ENCODE measurements at places on chromosomes 5 and 9.
A peak's percentile ranks its signal among the peaks of the same experiment; 100 is the strongest.

GRCh38 chr5:132424167-132424880 lies 54.8 kb downstream of the SLC22A5 start:
- DNase-seq: no peak

GRCh38 chr9:94482110-94482509 lies 72.8 kb upstream of the PCAT7 start:
- DNase-seq: no peak

DNA sequence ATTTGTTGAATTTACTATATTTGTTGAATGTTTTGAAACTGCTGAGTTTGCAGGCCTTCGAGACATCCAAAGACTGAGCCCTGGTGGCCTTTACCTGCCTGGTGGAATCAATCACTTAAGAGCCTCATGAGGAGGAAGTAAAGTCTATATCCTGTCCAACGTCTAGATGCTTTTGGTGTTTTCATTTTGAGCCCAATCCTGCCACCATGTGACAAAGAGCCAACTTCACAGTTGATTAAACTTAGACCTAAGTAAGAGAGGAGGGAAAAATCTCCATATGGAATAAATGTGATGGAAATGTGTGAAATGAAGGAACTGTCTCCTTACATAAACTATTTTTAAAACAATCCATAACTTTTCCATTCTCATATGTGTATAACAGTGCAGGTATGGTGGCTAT lies 220.1 kb downstream of the PRR16 start:
- peak; percentile 23 for DNase-seq

DNA sequence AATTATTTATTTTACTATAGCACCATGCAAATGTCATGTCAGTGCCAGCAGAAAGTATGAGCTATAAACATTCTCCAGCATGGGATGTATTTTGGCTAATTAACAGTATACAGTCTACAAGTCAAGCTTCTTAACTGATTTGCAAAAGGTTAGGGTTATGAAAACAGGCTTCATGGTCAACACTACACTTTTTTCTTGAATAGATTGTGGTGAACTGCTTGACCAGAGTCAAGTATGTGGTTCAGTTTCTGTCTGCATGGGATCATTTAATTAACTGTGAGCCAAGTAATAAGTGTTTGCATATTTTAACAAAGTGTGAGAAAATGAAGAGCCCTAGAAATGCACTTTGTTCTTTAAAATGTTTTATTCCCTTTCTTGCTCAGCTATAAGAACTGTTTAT lies 14.5 kb upstream of the GNAQ start:
- no peak for DNase-seq

DNA sequence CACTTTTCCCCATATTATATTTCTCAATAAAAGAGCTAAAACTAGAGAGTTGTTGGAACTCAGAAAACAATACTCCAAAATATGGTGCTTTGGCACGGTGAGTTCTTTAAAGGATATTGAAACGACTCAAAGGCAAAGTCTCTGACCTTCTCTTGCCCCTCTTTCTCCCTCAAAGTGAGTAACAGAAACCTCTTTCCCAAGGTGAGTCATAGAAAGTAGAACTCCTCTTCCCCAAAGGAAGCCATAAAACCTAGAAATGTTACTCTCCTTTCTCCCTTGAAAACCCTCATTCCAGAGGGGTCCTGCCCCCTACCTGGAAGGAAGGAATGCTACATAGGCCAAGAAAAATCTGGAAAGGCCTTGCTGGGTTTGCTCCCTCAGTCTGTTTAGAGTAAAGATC lies 47.5 kb downstream of the RAPGEF6 start:
- DNase-seq: no peak

DNA sequence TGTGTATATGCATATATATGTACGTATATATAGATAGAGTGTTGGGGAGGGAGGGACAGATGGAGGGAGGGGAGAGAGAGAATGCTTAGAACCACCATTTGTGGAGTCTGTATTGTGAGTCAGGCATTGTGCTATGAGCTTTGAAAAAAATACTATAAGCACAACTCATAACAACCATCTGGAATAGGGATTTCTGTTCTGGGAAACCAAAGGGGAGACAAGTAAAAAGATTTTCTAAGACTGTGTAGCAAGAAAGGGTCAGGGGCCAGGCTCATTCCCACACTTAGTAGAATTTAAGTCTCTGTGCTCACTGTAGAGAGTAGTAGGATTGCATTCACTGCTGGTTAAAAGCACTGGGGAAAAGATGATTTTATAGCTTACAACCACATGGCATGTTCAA lies 202.3 kb upstream of the SGCD start:
- DNase-seq: no peak

- no peak for DNase-seq
These were observed 89.6 kb downstream of the ASTN2 start for GRCh38 chr9:117325110-117325731.

- no peak for DNase-seq
These were observed 41.8 kb downstream of the UGCG start for GRCh38 chr9:111938427-111938800.

DNA sequence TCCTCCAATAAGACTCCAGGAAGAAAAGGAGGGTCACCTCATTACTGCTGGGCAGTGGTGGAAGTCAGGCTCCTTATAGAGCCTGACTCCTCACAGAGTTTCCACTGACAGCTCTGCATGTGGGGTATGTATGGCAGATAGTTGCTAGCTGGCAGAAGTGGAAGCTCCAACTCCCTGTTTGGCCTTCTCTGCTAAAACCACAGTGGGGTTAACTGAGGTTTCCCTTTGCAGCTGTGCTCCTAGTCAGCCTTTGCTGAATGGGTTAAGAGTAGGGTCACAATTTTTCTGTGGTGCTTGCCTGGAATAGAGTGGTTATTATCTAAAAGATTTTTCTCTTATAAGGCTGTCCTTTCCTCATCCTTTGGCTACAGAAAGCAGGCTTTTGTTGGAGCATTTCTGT lies 327.5 kb downstream of the FBXL17 start:
- DNase-seq: no peak

DNA sequence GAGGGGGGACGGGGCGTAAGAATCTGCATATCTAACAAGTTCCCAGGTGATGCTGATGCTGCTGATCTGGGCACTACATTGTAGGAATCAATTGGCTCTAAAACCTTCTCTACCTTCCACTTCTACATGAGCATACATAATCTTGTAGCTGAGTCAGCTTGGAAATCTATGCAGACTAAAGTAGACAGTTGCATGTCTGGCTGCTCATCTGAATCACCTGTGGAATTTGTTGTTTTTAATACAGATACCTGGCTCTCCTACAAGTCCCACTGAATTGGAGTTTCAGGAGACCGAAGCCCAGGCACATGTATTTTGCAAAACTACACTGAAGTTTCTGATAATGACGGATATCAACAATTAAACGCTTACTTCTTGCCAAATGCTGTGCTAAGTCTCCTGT lies 113.6 kb downstream of the STK32A start:
- no peak for DNase-seq

DNA sequence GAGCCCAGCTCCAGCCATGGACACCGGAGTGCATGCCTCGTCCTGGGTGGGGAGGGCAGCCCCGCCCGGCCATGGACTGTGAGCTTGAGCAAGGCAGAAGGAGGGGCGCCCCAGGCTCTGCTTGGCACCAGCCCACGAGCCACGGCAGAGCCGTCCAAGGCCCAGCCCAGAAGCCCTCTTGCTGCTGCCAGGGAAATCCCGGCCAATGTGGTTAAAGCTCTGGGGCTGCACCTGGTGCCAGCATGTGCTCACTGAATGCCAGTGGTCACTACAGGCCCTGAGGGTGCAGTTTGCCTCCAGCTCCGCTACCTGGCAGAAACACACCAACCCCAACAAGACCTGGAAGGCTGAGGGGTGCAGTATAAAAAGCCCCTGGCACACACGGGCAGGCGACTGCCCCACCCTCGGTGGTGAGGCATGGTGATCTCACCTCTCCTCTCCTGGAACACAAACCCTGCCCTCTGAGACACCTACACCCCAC lies 11.8 kb downstream of the BRD3 start:
- DNase-seq: no peak

DNA sequence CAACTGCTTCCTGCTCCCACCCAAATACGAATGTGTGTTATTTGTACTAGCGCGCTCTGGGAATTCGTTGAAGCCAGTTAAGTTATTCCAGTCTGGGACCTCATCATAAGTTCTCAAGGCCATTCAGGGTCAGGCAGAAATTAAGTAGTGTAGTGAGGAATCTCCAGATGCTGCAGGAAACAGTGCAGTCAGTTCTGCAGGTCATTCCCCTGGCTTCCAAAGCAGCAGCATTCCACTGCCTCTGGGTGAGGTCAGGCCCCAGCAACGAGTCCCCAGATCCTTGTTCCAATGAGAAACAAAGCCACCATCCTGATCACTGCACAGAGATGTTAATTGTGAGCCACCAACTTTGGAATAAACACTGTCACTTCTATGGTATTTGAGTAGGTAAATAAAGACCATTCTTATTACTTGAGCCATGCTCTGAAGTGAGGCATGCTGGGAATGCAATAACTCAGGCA lies 33.1 kb downstream of the SVEP1 start:
- no peak for DNase-seq

DNA sequence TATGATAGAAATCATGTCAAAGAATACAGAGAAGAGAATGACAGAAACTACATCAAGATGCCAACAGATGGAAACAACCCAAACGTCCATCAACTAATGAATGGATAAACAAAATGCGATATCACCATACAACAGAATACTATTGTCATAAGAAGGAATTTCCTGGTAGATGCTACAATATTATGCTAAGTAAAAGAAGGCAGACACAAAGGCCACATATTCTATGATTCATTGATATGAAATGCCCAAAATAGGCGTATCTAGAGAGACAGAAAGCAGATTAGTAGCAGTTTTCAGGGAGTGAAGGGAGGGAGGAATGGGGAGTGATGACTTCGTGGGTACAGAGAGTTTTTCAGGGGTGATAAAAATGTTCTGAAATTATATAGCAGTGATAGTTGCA lies 58.3 kb upstream of the AKNA start:
- DNase-seq: no peak

GRCh38 chr9:107816561-107817021 lies 327.0 kb upstream of the KLF4 start:
- no peak for DNase-seq

DNA sequence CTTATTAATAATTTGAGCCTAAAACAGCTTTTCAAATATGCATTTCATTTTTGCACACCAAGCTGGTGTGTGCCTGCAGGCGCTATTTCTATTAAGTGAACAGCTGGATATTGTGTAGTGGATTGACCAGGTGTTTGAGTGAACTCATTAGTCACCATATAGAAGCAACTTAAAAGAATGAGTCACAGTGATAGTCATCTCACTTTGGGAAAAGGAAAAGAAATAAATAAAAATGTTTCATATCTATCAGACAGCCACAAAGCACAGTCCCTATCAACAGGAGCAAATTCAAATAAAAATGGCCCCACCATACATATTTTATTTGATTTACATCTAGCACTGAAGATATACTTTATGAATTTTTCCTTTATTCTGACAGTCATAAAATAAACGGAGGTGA lies 456.5 kb upstream of the CDH9 start:
- DNase-seq: no peak

DNA sequence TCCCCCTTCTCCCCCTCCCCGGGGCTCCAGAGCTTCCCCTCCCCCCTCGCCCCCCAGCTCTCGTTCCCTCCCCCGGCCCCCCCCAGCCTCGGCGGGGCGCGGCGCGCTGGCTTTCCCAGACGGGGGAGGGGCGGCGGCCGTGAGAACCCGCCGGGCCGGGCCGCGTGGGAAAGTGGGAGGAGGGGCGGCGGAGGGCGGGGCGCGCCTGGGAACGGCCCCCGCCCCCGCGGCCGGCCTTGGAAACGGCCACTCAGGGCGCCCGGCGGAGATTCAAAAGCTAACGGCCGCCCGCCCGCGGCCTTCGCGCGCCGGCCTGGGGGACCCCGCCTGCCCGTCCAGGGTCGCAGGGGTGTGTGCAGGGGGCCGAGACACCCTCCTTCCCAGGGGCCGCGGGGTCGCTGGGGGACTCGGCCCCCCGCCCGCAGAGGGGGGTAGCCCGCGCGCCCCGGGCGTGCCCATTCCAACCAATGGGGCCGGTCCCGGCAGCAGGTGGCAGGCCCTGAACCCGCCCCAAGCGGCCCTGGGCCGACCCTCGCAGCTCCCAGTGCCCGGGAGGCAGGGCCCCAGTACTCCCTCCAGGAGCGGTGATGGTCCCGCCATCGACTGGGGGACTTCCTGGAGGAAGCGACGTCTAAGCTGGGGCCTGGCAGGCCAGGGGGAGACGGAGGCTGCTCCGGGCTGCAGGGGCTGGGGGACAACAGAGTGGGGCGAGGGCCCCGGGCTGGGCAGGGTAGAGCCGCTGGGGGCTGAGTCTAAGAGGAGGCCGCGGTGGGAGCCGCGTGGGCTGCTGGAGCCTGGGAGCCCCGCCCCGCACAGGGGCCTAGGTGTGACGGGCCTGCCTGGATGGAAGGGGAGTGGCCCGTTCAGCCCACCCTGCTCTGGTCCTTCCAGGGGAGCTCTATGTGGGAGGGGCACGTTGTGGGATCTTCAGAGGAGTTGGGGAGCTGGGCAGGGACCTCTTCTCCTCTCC lies 14.2 kb upstream of the NRARP start:
- DNase-seq: peak; percentile 46

GRCh38 chr5:58262226-58262625 lies 197.7 kb downstream of the PLK2 start:
- no peak for DNase-seq

GRCh38 chr9:135326633-135327152 lies 152.9 kb upstream of the PPP1R26 start:
- no peak for DNase-seq

All from common myeloid progenitor, CD34-positive (primary cell).